ENCODE measurements at places on chromosomes 1 and 21.

DNA sequence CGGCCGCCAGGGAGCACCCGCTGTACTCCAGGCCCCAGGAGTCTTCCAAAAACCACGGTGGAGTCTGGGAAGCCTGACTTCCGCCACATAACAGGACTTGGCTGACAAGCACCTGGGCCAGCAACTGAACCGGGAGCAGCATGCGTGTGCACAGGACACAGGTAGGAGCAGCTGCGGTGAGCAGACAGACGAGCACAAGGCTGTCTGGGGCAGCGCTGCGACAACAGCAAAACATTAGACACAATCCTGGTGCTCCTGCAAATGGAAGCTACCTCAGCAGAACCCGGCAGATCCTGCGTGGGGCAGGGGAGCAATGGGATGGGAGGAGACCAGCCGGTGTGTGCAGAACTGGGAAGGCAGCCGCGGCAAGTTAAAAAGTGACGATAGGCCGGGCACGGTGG is 80.4 kb downstream of the NPHP4 start:
- DNase-seq, result no peak

DNA sequence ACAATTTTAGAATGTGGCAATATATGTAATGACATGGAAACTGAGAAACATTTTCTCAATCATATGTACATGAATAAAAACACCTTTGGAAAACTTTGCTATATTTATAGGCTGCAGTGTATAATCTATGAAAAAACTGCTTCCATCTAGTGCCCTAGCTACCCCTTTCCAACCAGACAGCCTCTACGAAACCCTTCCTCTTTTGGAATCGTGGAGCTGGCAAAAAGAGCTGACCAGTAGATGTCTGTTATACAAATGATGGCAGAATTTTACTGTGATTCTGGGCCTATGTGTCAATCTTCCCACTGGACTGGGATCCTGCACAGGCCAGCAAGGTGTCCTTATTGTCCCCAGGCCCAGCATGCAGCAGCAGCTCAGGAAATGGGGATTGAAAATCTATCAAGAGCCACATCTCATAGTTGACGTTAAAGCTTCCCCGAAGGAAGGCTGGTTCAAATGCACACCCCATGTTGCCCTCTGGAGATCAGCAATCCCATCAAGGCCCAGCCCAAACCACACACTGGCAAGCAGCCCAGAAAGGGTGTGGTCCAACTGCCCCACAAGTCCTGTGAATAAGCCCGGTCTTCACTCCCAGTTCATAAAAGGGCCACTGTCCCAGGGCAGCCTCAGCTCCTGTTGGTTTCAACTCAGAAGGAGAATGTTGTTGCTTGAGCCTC is 8.8 kb upstream of the FAM20B start:
- DNase-seq, result no peak

DNA sequence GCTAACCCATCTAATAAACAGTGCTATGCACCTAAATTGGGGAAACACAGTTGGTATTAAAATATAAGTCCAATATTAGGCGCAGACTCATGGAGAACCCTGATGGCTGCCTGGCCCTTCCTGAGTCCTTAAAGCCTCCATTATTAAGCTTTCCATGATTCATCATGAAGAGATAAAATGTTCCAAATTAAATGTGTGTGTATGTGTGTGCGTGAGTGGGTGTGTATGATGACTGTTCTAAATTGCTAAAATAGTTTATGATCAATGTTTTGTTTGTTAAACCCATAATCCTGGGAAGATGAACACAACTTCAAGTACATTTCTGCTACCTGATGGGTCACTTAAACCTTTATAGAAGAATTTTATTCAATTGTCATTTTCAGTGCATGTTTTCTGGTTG is 6.3 kb upstream of the RBBP5 start:
- DNase-seq, result no peak

DNA sequence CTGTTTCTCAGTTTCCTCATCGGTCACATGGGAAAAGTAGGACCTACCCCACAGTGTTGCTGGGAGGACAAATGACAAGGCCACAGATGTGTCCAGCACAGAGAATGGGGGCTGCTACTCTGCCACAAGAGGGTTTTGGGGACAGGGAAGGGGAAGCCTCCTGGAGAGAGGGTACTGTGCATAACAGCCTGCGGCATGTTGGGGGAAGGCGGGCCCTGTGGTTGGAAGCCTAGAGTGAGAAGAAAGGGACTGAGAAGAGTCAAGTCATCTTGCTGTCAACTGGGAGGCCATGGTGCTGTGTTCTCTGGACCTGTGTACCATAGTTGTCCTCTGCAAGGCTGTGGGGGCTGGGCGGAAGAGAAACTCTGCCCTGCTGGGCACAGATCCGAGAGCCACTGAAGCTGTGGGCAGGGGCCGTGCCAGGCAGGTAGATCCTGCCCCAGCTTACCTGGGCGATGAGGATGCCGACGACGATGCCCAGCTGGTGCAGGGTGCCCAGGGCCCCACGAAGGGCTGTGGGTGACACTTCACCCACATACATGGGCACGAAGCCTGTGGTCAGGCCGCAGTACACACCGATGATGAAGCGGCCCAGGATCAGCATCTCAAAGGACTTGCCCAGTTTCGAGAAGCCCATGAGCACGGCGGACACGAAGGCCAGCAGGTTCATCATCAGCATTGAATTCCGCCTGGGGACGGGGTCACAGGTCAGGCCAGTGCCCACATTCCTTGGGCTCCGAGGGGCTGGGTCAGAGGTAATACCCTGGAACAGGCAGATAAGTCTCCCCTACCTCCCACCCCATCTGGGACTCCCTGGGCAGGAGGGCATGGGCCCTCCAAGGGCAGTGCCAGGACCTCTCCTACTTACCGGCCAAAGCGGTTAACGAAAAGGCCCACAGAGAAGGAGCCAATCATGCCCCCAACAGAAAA is 28.2 kb downstream of the SLC2A1 start:
- no peak for DNase-seq

GRCh38 chr1:53511933-53512806 is 53.0 kb downstream of the DMRTB1 start:
- no peak for DNase-seq

DNA sequence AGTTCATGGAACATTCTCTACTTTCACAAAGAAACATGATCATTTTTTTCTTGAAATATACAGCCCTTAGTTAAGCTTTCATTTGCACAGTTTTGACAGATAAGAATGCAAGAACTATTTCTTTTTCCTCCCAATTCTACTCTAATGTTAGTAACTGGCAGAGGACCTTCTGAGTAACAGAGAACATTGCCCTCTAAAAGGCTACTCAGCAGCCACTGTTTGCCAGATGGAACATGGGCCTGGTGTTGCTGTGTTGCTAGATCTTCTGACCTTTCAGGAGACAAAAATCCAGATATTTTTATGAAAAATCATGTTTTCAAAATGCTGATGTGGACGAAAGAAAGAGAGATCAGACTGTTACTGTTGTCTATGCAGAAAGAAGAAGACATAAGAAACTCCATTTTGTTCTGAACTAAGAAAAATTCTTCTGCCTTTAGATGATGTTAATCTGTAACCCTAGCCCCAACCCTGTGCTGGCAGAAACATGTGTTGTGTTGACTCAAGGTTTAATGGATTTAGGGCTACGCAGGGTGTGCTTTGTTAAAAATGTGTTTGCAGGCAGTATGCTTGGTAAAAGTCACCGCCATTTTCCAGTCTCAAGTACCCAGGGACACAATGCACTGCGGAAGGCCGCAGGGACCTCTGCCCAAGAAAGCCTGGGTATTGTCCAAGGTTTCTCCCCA is 2.9 kb upstream of the PRDX6 start:
- DNase-seq, result no peak

- peak; percentile 66 for DNase-seq
Observed at GRCh38 chr1:202189001-202189790, 4.4 kb upstream of the LGR6 start.

- no peak for DNase-seq
Observed at GRCh38 chr1:203586496-203587081, 40.0 kb upstream of the ATP2B4 start.

GRCh38 chr1:59561796-59562195 is 253.0 kb upstream of the HOOK1 start:
- DNase-seq, result no peak

DNA sequence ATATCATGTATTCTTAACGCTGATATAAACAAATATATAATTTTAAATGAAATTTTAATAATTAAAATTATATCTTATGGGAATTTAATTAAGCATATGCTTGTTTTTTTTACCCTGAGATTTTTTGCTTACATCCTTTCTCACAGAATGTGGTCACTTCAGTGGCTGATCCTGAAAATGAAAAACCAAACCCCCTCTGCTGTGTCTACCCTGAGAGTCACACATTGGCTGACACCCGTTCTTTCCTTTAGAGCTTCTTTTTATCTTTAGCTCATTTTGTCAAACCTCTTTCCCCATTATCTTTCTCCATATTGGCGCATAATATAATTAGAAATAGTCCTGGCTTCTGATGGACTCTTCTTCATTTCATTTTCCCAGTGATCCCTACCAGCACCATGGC is 10.8 kb upstream of the CACYBP start:
- no peak for DNase-seq

- DNase-seq, result no peak
Observed at GRCh38 chr1:181812208-181812607, 249.3 kb downstream of the ZNF648 start.

GRCh38 chr1:233485385-233485784 is 128.5 kb upstream of the KCNK1 start:
- DNase-seq, result no peak

DNA sequence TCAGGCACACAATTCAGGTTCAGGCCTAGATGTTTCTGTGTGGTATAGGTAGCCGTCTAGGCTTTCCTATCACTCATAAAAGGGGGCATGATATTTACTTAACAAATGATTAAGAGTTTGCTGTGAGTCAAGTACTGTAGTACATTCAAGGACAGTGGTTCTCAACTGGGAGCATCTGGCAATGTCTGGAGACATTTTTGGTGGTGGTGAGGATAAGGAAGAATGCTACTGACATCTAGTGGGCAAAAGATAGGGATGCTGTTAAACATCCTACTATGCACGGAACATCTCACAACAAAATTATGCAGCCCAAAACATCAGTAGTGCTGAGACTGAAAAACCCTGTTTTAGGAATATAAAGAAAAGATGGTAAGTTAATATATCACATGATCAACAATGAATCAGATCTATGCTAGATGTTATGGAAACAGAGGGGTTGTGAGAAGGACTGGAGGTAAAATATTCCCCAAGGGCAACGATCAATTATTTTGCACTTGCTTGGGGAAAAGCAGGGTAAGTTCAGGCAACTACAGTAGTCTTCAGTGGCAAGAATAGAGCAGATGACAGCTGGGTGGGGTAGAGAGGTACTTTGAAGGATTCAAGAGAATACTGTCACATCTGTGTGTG is 4.9 kb downstream of the DNTTIP2 start:
- no peak for DNase-seq

DNA sequence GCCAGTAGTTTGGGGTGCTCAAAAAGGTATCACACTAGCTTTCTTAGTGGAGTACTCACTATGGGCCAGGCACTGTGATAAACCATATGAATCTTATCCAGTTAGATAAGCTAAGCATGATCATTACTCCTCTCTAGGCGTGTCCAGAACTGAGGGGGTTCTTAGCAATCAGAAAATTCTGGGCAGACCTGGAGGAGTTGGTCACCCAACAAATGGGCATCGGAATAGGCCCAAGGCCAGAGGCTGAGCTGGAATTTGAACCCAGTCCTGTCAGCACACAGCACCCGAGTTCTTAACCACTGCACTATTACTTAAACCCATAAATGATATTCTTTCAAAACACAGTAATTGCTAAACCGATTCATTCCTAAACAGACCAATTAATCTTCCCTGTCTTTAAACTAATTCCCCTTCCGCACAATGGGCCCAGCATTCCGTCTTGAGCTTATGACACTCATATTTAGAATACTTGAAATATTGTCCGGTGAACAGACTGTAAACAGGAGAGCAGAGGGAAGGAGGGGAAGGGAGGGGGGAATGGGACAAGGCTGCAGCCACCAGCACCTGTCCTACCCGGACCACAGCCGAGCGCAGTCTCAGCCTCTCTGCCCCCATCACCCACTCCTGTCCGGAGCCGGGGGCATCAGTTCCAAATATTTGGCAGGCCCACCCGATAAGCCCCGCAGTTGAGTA is 113.0 kb upstream of the GADD45A start:
- DNase-seq, result no peak

GRCh38 chr1:204080163-204080903 is 7.4 kb downstream of the SOX13 start:
- no peak for DNase-seq

DNA sequence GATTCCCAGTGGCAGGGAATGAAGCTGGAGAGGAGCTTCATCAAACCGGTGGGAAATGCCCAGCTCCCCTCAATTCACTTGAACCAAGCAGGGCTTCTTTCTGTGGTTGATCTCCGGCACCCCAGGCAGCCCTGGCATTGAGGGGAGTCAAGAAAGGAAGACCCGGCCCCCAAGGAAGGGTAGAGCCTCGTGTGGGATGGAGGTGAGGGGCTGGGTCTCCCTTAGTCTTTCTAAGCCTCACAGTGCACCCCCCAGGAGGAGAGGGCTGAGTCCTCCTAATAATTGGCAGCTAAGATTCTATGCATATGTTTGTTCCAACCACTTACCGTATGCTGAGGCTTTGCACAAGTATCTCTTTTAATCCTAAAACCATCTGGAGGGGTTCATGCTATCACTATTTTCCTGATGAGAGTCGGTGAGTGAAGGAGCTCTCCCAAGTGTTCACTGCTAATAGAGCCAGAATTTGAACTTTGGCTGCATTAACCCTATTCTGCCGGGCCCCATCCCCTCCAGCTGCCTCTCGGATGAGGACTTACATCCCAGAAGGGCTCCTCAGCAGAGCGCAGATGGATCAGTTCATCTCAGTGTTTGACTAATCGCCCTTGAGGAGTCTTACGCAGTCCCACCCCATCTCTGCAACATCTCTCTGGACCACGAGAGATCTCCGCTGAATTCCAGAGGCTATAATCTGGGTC is 33.1 kb upstream of the TMEM51 start:
- no peak for DNase-seq

GRCh38 chr1:245118806-245119205 is 36.0 kb upstream of the KIF26B start:
- no peak for DNase-seq

DNA sequence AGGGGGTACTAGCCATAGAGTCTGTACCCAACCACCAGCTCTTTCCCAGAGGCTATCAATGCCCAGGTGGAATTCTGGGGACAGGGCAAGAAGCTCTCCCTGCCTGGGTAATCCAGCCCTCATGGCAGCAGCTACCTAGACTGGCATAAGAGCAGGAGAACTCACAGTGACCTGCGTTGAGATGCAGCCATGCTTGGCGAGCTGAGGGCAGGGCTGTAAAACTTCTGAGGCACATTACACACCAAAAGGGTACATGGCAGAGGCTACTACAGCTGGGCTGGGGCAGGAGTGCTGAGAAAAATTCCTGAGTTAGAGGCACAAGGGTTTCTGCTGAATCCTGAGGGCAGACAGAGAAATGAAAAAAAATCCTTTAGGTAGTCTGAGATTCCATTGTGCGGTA is 927.9 kb upstream of the B3GALT2 start:
- no peak for DNase-seq

GRCh38 chr1:59318271-59318860 is 21.5 kb downstream of the FGGY start:
- DNase-seq, result no peak

- DNase-seq, result no peak
Observed at GRCh38 chr1:12565094-12565965, 52.7 kb downstream of the DHRS3 start.

- DNase-seq, result no peak
Observed at GRCh38 chr1:66778266-66778665, 22.8 kb downstream of the INSL5 start.

- DNase-seq, result no peak
Observed at GRCh38 chr1:226682871-226683814, 55.9 kb downstream of the ITPKB start.

- no peak for DNase-seq
Observed at GRCh38 chr1:113282008-113282892, 108.1 kb upstream of the MAGI3 start.

Data from stimulated activated CD4-positive, alpha-beta T cell treated with anti-CD3 and anti-CD28 coated beads, Interleukin-1b, Interleukin-23, amount 100 ng/mL, for 24 hours (primary cell).